ENCODE measurements at places on chromosomes 1 and 21.

DNA sequence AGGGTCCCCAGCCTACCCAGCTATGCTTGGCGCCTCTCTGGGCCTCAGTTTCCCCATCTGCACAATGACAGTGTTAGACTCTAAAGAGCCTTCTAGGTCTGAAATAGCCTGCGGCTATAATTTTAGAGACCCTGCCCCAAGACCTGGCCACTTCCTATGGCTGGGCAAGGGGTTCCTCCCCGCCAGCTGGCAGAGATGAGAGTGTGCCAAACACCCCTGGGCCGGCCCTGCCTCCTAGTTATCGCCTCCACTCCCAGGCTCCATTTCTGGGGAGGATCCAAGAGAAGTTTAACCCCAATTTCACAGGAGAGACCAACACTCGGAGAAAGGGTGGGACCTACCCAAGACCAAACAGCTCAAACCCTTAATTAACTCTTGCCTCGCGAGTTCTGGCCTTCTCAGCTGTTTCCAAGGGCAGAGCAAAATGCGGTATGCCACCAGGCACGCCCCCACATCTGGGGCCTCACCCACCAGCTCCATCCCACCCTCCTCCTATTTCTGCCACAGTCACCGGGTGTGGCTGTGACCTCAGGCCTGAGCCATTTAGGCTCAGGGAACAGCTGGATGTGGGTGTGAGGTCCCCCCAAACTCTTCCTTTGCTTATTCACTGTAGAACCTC is 35.7 kb downstream of the TTC39A start:
- no peak for DNase-seq
- no peaks in the 10 kb centered on the region for H3K27me3 ChIP-seq
- no peak overlapping the region for H3K27ac ChIP-seq

- peaks cover 10% of the 10 kb centered on the region for H3K4me1 ChIP-seq
- no peak overlapping the region for H3K27ac ChIP-seq
- no peak overlapping the region for H3K4me3 ChIP-seq
Measured at GRCh38 chr21:41369920-41370839, 8.4 kb downstream of the MX2 start.

GRCh38 chr1:27042670-27043069 is 30.0 kb upstream of the TENT5B start:
- no peaks in the 10 kb centered on the region for H3K36me3 ChIP-seq
- H3K27me3 ChIP-seq: no peaks in the 10 kb centered on the region
- no peak overlapping the region for H3K27ac ChIP-seq
- no peak overlapping the region for H3K4me3 ChIP-seq
- no peak for DNase-seq

DNA sequence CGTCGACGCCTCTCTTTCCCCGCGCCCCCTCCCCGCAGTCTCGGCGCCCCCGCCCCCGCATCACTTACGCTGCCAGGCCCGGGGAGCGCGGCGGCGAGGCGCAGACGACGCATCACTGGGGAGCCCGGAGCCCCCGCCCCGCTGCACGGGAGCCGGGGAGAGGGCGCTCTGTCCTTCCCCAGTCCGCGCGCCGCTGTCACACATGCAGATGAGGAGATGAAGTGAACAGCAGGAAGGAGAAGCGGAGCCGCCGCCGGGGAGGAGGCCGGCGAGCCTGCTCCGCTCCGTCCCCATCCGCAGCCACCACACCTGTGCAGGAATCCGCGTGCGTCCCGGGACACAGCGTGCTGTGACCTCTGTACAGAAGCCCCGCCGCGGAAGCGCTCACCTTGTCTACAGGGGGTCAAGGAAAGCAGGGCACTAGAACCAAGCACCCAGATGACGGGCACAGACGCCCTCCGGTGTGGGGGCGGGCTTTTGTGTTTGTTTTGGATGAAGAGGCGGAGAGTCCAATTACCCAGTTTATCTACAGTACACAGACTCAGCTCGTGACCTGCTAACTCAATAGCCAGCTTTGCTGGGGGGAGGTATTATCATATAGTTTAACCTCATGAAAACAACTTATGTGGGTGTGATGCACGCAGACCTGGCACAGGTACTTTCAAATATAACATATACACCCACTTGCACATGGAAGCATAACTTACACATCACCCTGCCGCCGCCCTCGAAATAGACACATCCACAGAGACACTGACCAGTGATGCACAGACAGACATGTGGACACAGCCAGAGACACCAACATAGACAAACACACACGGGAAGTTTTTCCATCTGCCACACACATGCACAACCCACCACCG is 12.4 kb downstream of the KLHDC8A start:
- H3K4me1 ChIP-seq: peaks cover 4% of the 10 kb centered on the region
- peak overlapping the region; percentile 17 for H3K4me3 ChIP-seq
